GF-D8 (cell line): ENCODE measurements at places on chromosomes 12 and 14.

DNA sequence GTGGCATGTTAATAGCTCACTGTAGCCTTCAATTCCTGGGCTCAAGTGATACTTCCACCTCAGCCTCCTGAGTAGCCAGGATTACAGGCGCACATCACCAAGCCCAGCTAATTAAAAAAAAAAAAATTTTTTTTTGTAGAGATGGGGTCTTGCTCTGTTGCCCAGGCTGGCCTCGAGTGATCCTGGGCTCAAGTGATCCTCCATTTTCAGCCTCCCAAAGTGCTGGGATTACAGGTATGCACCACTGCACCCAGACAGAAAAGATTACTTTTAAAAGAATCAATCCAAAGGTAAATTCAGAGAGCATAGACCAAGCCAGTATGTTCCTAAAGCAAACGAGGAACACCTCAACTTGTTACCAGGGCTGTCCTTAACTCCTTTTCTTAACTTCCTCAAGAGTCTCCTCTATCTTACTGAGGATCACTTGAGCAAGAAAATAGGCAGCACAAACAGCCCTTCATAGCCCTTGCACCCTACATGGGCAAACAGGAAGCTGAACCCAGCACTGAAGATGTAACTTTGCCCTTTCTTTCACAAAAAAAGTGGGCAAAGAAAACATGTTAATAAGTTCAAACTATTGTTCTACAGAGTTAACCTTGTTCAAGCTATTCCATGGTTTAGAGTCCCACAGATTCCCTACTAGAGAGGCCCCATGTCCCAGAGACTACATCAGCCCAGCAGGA is 11.3 kb downstream of the CS start:
- DNase-seq: peak; percentile 67

- no peak for DNase-seq
Measured at GRCh38 chr12:127966331-127966730, 300.6 kb upstream of the TMEM132C start.

- no peak for DNase-seq
Measured at GRCh38 chr12:99386907-99387306, 260.6 kb upstream of the GARIN6 start.

DNA sequence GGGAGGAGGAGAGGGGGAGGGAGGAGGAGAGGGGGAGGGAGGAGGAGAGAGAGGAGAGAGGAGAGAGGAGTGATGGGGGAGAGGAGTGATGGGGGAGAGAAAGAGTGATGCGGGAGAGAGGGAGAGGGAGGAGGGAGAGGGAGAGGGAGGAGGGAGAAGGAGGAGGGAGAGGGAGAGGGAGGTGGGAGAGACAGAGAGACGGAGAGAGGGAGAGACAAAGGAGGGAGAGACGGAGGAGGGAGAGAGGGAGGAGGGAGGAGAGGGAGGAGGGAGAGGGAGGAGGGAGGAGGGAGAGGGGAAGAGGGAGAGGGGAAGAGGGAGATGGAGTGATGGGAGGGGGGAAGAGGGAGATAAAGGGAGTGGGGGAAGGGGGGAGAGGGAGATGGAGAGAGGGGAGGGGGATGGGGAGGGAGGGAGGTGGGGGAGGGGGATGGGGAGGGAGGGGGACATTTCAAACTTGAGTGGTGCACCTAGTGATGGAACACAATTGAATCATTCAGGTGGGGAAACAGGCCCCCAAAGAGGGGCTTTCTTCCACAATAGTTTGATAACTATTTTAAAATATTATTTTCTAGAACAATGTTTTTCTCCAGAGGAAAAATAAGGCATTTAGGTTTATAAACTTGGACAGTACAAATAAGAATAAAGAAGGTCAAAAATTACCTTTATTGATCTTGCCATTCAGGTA is 46.8 kb upstream of the RBM19 start:
- DNase-seq: no peak

- no peak for DNase-seq
Measured at GRCh38 chr12:84911271-84912197, 1.1 kb downstream of the SLC6A15 start.

DNA sequence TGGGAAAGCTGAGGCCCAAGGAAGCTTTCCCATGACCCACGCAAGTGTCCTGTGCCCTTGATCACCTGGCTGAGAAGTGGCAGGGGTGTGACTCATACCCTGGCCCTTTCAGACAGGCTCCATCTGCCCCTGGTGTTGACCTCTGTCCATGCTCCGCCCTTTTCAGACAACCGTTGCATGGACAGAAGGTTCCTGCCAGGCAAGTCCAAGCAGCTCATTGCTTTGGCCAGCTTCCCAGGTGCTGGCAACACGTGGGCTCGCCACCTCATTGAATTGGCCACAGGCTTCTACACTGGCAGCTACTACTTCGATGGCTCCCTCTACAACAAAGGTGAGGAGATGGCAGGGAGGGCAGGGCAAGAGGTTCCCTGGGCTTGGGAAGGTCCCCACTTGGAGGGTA is 103.5 kb downstream of the WSCD2 start:
- no peak for DNase-seq

DNA sequence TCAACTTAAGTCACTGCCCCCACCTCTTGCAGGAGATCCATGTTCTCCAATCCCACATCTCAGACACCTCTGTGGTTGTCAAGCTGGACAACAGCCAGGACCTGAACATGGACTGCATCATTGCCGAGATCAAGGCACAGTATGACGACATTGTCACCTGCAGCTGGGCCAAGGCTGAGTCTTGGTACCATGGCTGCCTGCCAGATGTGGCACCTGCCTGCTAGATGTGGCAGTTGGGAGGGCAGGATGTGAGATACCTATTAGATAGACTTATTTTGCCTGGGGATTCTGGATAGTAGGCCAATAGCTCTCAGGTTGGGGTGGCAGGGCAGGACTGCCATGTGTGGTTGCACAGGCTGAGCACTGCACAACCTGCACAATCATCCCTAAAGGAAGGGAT is 7.9 kb upstream of the KRT86 start:
- DNase-seq: no peak

- no peak for DNase-seq
Measured at GRCh38 chr14:75234173-75235115, 44.2 kb upstream of the FOS start.

DNA sequence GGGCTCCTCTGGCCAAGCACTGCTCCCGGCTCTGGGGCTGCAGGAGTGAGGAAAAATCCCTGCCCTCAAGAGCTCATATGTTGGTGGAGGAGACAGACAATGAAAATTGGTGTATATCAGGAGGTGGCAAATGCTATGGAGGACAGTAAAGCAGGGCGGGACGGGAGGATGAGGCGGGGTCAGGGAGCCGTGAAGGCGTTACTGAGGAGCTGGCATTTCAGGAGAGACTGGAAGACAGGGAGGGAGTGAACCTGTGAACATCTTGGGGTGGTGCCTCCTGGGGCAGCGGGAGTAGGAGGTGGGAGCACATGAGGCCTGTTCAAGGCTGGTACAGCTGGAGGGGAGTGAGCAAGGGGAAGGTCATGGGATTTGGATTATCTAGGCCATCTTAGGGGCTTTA is 26.6 kb downstream of the TSPAN9 start:
- no peak for DNase-seq

GRCh38 chr12:93237235-93237915 is 140.3 kb upstream of the NUDT4 start:
- no peak for DNase-seq

DNA sequence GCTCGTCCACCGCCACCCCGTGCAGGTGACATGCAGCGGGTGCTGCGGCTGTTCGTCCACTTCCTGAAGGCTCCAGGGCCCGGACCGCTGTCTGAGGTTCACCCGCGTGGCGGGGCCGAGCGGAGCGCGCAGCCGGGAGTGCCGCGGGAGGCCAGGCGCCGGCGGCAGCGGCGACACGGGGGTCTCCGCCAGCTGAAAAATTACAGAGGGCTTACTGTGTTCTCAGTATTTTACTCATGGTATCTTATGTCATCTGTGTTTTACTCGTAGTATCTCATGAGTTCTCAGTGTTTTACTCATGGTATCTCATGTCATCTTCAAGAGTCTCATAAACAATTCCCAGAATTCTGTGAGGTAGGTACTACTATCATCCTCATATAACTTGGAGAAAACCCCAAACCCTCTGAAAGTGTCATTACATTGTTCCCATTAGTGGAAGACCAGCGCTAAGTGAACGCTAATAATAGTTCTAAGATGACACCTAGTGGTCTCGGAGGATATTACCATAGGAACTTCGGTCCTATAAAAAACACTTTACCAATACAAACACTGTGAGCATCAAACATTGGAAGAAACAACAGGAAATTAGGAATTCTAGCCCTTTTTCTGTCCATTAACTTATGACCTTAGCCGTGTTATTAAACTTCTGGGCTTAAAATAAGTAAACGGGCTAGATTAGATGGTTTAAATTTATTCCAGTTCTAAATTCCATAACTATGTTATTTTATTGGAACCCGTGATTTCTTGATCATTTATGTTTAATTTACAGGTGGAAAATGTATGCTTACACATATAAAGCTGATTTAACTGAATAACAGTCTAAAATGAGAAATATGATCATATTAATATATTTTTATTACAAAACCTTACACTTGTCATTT is 32.4 kb downstream of the AK7 start:
- peak; percentile 1 for DNase-seq

- no peak for DNase-seq
Measured at GRCh38 chr12:5783289-5783920, 161.7 kb downstream of the ANO2 start.

DNA sequence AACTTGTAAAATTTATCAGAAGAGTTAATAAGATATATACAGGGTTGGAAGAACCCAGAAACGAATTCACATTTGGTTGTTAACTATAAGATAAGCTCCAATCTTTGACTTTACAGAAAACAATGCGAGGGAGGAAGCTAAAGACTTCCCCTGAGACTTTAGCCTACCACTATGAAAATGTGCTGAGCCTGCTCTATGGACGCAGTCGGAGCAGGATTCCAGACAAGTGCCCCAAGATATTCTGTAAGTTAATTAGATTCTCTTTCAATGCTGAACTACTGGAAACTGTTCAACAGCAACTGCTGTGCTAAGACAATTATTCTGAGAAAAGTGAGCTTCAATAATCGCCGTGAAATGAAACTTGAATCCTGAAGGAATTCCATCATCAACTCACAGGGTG is 8.3 kb upstream of the LRRC10 start:
- no peak for DNase-seq

GRCh38 chr12:25977047-25977446 is 18.6 kb downstream of the RASSF8 start:
- DNase-seq: no peak

- no peak for DNase-seq
Measured at GRCh38 chr14:55841625-55842024, 261.6 kb downstream of the KTN1 start.

DNA sequence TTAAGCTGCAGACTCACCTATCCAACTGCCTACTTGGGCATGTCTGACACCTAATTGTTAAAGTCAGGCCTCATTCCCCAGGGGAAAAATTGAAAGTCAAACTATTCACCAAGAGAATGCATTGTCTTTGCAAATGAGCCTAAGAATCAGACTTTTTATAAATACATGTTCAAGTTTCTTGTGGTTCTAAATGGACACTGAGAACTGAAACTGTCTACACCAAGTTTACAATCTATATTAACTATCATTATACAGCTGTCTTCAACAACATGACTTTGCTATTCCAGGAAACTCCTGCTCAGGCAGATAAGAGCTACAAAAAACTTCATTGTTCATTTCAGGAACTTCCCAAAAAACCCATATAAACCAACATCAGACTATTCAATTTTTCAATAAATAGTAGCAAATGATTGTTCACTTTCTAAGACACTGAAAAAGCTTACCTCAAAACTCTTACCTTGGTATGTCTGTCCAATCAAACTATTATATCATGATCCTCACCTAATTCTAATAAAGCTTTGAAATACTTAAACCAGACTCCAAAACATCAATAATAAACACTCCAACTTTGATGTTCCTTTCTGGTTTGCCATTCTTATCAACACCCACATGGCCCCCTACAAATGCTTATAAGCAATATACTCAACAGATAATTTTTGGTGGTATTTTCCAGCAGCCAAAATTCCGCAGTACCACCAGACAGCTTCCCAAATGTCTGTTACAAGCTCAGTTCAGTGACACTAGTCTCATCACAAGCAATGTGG is 24.2 kb downstream of the CDK17 start:
- DNase-seq: peak; percentile 50

DNA sequence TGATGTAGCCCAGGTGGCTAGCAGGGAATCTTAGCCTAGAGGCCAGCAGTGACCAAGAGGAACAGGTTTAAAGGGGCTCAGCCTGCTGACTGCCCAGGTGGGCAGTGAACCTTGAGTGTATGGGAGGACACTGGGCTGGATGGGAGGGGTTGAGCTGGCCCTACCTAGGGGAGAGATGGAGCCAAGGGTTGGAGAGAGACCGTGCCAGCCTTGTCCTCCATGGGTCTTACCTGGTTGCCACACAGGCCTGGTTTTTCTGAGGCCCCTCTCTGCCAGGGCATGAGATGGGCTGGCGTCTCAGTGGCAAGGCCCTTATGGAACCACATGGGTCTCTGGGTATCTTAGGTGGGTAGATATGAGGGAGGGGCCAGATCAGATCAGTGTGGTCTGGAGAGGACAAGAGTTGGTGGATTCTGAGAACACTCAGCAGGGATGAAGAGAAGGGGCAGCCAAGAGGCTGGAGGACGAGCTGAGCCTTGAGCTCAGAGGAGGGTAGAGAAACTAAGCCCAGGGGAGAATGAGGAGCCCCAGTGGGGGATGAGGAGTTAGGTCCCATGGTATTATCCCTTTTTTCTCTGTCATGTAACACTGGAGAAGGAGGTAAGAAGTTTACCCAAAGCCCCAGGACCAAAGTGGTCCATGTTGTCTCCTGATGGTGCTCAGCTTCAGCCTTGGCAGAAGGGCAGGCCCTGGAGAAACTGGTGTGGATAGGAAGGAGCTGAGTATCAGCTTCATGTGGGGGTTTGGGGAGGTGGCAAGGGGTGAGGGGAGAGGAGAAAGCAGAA is 3.7 kb downstream of the GZMB start:
- no peak for DNase-seq

- no peak for DNase-seq
Measured at GRCh38 chr12:109492371-109492770, 14.9 kb downstream of the UBE3B start.

- no peak for DNase-seq
Measured at GRCh38 chr14:92651758-92652406, 96.5 kb downstream of the LGMN start.

GRCh38 chr12:132142679-132143335 is 1.3 kb downstream of the DDX51 start:
- no peak for DNase-seq

- no peak for DNase-seq
Measured at GRCh38 chr12:120061575-120062214, 54.9 kb downstream of the RAB35 start.

DNA sequence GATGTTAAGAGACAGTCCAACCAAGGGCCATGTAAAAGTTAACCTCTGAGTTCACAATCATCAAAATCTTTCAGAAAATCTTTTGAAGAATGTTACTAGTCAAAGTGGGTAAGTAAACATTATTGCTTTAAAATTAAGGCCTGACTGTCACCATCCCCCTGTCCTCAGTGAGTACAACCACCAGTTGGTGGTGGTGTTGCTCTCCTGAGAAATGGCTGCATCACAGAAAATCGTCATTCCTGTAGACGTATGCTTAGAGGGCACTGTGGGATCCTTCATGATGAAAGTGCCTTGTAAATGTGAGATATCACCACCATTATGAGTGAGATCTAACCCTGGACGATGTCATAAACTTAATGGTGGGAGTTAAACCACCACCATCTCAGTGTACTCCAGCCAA is 451.2 kb downstream of the RPS29 start:
- no peak for DNase-seq
